ENCODE measurements at places on chromosomes 7 and 10.

- DNase-seq: no peak
Measured at GRCh38 chr7:8063706-8064297, 95.2 kb downstream of the GLCCI1 start.

GRCh38 chr7:99794585-99795502, 10.9 kb upstream of the CYP3A4 start:
- no peak for DNase-seq

GRCh38 chr10:35505241-35505873, 99.8 kb upstream of the GJD4 start:
- DNase-seq: no peak

- peak; percentile 46 for DNase-seq
Measured at GRCh38 chr10:96645191-96645721, 58.4 kb upstream of the TM9SF3 start.

DNA sequence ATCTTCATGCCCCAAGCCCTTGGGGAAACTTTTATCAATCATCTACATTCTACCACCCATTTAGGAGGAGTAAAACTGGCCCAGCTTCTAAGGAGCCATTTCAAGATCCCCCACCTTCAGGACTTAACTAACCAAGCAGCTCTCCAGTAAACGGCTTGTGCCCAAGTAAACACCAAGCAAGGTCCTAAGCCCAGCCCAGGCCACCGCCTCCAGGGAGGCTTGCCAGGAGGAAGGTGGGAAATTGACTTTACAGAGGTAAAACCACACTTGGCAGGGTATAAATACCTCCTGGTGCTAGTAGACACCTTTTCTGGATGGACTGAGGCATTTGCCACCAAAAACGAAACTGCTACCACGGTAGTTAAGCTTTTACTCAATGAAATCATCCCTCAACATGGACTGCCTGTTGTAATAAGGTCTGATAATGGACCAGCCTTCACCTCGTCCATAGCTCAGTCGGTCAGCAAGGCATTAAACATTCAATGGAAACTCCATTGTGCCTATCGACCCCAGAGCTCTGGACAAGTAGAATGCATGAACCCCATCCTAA, 5.6 kb downstream of the AKR1B15 start:
- no peak for DNase-seq

- no peak for DNase-seq
Measured at GRCh38 chr10:87541114-87541513, 36.4 kb downstream of the MINPP1 start.

DNA sequence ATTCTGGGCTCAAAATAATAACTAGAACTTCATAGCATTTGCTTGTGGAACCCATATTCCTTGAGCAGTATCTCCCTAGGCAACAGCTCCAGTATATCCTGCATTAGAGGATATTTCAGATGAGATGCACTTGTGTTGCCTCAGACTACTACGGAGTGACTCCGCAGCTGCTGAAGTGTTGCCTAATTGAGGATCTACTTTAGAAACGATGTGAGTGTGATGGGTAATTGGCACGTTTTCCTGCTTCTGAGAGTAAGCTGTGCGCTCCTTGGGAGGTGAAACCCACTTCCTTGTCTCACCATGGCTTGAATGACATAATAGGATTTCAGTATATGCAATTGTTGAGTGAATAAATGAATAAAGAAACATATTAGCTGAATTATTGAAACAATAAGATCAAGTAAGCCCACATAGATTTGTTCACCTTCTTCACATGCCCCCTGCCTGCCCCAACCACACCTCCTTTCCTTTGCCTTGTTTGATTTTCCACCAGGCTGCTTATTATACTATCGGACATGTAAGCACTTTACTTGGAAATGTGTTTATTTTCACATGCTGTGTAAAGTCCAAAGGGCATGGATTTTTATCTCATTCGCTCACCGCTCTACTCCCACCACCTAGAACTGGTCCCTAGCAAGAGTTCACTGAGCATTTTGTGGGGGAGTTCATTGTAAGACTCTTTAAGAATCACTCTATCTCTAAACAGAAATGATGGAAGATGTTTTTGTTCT, 303.8 kb downstream of the KCNMA1 start:
- DNase-seq: no peak

DNA sequence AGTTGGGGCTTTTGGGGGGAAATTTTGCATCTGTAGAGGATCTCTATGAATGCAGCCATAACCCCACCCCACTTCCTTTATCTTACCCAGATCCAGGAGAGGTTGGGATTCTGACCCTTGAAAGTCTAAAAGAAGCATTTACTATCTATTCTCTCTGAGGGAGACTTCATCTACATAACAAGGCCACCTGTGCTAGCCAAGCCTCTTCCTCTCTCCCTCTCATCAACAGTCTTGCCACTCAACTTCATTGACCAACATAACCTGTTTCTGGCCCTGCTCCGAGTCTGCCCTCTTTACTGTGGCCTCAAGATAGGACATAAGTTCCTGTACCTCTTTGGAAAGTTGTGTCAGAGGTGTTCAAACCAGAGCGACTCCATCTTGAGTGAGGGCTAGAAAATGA, 19.4 kb downstream of the TUBAL3 start:
- no peak for DNase-seq

GRCh38 chr7:135147899-135148721, at the start of gene TMEM140:
TMEM140 (plus strand) TSS chr7:135148072; CDS start chr7:135164442, 16,370 bp downstream.
- peak; percentile 22 for DNase-seq

- DNase-seq: peak; percentile 21
Measured at GRCh38 chr7:40474790-40475680, 340.2 kb downstream of the SUGCT start.

DNA sequence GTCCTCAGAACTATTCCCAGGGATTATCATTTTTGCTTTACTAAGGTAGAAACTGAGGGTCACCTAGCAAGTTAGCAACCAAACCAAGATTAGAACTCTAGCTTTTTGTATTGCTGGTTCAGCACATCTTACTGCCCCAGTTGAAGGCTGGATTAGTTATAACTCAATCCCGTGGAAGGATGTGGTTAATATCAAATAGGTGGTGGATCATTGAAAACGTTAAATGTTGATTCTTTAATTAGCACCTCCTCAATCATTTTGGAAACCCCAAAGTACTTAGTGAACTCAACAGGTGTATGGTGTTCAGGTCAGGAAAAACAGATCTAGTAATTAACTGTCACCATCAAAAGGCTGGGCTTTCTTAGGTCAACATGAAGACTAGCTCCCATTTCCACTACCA, 152.4 kb downstream of the ARID5B start:
- no peak for DNase-seq

DNA sequence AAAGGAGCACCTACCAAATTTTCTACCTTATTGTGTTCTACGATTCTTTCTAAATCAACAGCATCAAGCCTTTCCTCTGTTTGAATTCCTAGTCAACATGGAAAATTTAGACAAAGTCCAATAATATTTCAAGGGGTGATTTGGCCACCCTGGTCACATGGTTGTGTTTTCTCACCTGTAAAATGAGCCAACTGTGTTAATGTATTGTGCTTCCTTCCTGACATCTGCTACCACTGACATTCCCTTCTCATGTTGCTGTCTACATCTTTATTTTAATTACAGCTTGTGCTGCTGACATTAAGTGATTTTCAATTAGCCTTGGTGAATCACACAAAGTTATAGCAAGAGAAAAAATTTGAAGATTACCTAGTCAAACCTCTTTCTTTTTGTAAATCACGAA, 83.0 kb upstream of the NPSR1 start:
- DNase-seq: no peak

DNA sequence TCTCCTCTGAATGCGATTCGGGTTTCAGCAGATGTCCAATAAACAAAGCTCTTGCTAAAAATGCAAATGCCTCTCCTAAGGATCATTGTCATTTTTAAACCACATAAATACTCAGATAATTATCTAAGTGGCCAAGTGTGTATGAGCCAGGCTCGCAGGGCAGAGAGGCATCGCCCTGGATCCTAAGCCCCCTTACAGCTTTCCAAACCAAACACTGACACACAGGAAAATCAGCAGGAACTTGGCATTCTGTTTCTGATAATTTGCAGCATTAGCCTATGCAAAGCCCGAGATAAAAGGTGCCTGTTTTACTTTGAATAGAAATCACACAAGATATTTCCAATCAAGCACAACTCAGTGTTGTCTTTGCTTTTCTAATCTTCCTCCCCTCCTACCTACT, 134.4 kb downstream of the ABCA13 start:
- no peak for DNase-seq

DNA sequence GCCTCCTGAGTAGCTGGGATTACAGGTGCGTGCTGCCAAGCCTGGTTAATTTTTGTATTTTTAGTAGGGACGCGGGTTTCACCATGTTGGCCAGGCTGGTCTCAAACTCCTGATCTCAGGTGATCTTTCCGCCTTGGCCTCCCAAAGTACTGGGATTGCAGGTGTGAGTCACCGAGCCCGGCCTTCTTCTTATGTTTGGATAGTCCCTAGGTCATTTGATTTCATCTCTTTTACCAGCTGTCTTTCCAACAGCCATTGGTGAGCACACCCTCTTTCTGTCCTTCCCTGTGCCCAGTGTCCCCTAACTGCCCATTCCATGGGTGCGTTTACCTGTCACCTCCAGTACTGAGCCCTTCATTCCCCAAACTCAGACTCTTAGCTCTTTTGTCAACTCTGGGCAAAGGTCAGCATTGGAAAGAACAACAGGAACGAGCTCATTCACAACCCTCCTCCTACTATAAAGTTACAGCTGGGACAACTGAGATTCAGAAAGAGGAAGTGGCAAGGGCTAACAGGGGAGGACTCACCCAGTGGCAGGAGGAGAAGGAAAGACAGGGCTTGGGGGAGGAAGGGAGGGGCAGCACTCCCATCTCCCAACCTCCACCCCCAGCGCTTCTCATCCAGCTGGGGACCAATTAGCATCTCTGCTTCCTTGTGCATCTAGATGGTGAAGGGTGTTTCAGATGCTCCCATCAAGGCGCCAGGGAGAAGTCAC, 5.6 kb downstream of the SSC4D start:
- DNase-seq: no peak

DNA sequence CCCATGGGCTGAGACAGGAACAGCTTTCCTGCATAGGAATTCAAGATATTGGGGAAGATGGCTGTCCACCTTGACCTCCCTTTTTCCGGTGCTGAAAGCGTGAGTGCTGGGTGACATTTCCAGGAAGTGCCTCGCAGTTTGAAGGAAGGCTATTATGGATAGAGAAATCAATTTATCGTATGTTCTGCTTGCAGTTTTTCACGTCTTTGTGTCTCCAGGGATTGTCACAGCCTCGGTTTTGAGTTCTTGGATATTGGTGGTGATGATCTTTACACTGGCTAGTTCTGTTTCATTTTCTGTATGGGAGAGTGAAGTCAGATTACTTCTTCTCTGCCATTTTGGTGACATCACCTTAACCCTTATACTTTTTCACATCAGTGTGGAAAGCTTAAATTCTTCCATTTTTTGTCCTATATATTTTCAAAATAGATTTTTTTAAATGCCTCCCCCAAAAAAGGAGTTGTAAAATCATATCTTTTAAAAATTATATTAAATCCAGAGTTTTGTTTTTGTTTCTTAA, 102.5 kb upstream of the APBB1IP start:
- peak; percentile 54 for DNase-seq

- DNase-seq: no peak
Measured at GRCh38 chr10:4704034-4704545, 121.9 kb upstream of the AKR1E2 start.

- no peak for DNase-seq
Measured at GRCh38 chr10:91196268-91197048, 24.0 kb upstream of the PCGF5 start.

DNA sequence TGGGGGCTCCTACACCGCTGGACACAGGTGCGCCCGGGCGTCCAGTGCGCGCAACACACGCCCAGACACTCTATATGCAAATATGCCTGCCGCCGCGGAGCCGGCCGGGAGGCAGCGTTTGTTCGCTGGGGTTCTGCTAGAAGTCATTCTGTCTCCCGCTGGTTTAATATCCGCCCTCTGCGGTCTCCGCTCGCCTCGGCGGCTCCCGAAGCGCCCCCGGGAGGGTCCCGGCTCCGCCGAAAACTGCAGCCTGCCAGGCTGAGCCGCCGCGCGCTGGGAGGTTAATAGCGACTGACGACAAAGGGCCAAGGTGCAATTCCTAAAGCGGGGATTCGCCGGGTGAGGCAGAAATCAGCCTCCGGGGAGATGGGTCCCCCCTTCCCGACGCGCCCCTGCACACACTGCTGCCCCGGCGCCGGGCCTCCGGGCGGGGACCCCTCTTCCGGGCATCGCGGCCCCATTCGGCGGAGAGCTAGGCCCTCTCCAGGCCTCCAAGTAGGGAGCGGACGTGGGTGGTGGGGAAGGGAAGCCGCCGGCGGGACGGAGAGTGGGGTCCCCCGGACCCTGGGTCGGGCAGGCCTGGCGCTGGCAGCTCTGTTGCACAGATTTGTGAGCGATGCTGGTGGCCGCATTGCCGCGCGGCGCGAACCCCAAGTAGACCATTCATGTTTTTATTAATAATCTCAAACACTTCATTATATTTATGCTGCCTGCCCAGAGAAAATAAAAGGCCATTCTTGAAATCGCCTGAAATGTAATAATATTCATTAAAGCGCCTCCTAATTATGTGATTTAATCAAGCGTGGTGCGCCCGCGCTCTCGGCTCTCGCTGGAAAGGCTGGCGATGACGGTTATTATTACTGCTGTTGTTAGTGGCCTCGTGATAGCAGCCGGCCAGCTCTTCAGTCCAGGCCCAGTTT, 9.1 kb downstream of the EN2 start:
- DNase-seq: peak; percentile 58

- DNase-seq: no peak
Measured at GRCh38 chr10:7696545-7696944, 6.6 kb upstream of the ITIH2 start.

- DNase-seq: no peak
Measured at GRCh38 chr10:63072951-63073350, 60.2 kb upstream of the NRBF2 start.

GRCh38 chr10:25522946-25523608, 348.3 kb downstream of the GPR158 start:
- DNase-seq: no peak

DNA sequence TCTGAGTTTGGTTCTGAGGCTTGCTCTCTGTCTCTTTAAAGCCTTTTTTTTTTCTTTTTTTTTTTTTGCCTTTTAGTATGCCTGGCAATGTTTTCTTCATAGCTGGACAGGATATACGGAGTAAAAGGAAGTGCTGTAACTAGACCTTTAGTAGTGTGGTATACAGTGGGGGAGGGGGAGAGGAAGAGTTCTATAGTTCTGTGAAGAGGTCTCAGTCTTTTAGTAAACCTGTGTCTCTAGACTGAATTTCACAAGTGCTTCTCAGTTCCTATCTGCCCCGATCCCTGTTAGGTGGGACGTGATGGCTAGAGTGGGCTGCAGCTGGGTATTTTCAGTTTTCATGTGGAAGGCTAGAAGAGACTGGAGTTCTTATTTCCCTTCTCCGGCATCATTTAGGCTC, 3.1 kb upstream of the ABCC2 start:
- DNase-seq: no peak

GRCh38 chr7:48426331-48426965, 255.2 kb downstream of the ABCA13 start:
- DNase-seq: no peak

- no peak for DNase-seq
Measured at GRCh38 chr10:34528320-34528719, 286.8 kb downstream of the PARD3 start.

DNA sequence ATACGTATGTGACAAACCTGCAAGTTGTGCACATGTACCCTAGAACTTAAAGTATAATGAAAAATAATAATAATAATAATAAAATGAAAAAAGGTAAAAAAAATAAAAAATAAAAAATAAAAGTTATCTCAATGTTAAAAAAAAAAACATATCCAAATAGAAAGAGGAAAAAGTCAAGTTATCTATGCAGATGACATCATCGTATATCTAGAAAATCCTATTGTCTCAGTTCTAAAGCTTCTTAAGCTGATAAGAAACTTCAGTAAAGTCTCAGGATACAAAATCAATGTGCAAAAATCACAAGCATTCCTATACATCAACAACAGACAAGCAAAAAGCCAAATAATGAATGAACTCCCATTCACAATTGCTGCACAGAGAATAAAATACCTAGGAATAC, 466.6 kb upstream of the PHF14 start:
- DNase-seq: no peak
